ENCODE measurements at places on chromosomes 6 and 20. TPM values are rescaled to one million over a fixed set of nuclear protein-coding genes. Genes with fewer than 3 reads are reported as not detected.

The FLRT3 gene
- 32.1 TPM for total RNA-seq

The PXDC1 gene
- 22.0 TPM for total RNA-seq

The THEMIS gene
- 0.22 TPM for total RNA-seq

The RIMS4 gene
- total RNA-seq, result 12.0 TPM

The GMPR gene
- total RNA-seq, result 13.1 TPM

The ZFP57 gene
- not detected for total RNA-seq

The UQCC2 gene
- 25.7 TPM for total RNA-seq

The LY6G6D gene
- not detected for total RNA-seq

The FITM2 gene
- total RNA-seq, result 9.3 TPM

The LY6G6C gene
- not detected for total RNA-seq

The SRMS gene
- not detected for total RNA-seq

The XKR7 gene
- total RNA-seq, result 8.2 TPM

The CRISP3 gene
- total RNA-seq, result 0.22 TPM

The C20orf204 gene
- total RNA-seq, result 1.0 TPM

The ZSCAN23 gene
- 26.7 TPM for total RNA-seq

The VSX1 gene
- total RNA-seq, result 131 TPM

The BIRC7 gene
- total RNA-seq, result 33.8 TPM

The RAB32 gene
- total RNA-seq, result 18.5 TPM

The WFDC10B gene
- total RNA-seq, result not detected

The COX4I2 gene
- total RNA-seq, result 3.2 TPM

The PABPC1L gene
- 17.4 TPM for total RNA-seq

The BPIFB2 gene
- not detected for total RNA-seq

The PNPLA1 gene
- 0.16 TPM for total RNA-seq

The RNGTT gene
- 51.9 TPM for total RNA-seq

The DEFB114 gene
- total RNA-seq, result not detected

The MAP7 gene
- total RNA-seq, result 40.2 TPM

The HLA-DQA1 gene
- 0.38 TPM for total RNA-seq

The CUL7 gene
- 33.0 TPM for total RNA-seq

The B3GAT2 gene
- total RNA-seq, result 15.0 TPM

The SLC26A8 gene
- total RNA-seq, result 1.4 TPM

The RNF182 gene
- total RNA-seq, result 18.4 TPM

The PACRG gene
- 10.6 TPM for total RNA-seq

The PTCRA gene
- total RNA-seq, result not detected

The KCNK15 gene
- total RNA-seq, result 1.4 TPM

The REM1 gene
- 3.3 TPM for total RNA-seq

The ABHD16B gene
- total RNA-seq, result not detected

The MLIP gene
- 8.0 TPM for total RNA-seq

Data from camera-type eye (tissue), 1 donor.